GM12878 (cell line): ENCODE measurements at places on chromosomes 3 and 15. TPM values are rescaled to one million over a fixed set of nuclear protein-coding genes. Genes with fewer than 3 reads are reported as not detected.

- no peaks in the 10 kb centered on the region for H3K36me3 ChIP-seq
- no peak overlapping the region for H3K27ac ChIP-seq
- no peaks in the 10 kb centered on the region for H3K27me3 ChIP-seq
- no peaks in the 10 kb centered on the region for H3K4me1 ChIP-seq
- DNase-seq = no peak
These were observed 111.1 kb downstream of the UBE3A start for GRCh38 chr15:25327686-25328085.

ADAMTS9 gene
- 0.13 TPM in 1 of 2 replicates, not detected in the other for total RNA-seq

USP4 gene
- 68.4 and 75.8 TPM in 2 replicates for total RNA-seq

CATSPER2 gene
- total RNA-seq = 2.3 and 4.3 TPM in 2 replicates
